Daoy (cell line): ENCODE measurements at places on chromosomes 3 and 15.
A peak's percentile ranks its signal among the peaks of the same experiment; 100 is the strongest.

- DNase-seq, result no peak
Observed at GRCh38 chr15:60476713-60477112, 2.2 kb downstream of the ICE2 start.

GRCh38 chr3:166455744-166456143, 618.5 kb upstream of the BCHE start:
- DNase-seq, result no peak

DNA sequence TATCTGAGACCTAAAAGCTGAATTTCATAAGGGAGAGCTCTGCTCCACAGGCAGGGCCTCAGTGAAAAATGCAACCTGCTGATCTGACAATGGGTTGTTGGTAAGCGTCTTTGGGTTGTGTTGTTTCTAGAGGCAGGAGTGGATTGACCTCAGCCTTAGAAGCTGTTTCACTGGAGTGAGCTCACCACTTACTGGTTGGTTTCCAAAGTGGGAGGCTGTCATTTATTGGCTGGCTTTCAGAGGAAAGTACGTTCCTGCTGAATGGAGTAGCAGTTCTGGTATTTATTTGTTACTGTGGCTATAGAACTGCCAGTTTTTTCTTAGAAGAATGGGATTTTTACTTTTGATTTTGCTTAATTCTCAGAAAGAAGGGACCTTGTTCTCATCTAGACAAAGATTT, 29.3 kb upstream of the COL6A5 start:
- DNase-seq, result no peak

- DNase-seq, result no peak
Observed at GRCh38 chr15:70869346-70869745, 15.4 kb upstream of the LARP6 start.

GRCh38 chr15:47124430-47125102, 592.7 kb upstream of the SEMA6D start:
- no peak for DNase-seq

DNA sequence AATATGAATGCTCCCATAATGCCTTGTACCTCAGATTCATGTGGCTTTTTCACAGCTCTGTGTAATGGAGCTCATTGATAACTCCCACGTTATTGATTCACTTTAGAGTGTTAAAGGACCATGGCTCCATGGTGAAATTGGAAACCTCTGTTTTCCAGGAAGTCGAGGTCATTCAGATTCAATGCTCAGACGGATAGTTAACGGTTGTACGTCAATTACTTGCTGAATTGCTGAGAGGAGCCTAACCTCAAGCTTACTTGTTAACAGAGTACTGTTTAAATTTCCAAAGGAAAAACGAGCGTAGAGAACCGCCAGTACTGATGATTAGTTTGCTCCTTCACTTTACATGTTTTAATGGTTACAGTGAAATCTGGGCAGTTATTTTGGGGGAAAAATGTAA, 11.1 kb downstream of the ABHD17C start:
- DNase-seq, result no peak

GRCh38 chr3:50123394-50124051, 31.6 kb upstream of the SEMA3F start:
- DNase-seq, result no peak

DNA sequence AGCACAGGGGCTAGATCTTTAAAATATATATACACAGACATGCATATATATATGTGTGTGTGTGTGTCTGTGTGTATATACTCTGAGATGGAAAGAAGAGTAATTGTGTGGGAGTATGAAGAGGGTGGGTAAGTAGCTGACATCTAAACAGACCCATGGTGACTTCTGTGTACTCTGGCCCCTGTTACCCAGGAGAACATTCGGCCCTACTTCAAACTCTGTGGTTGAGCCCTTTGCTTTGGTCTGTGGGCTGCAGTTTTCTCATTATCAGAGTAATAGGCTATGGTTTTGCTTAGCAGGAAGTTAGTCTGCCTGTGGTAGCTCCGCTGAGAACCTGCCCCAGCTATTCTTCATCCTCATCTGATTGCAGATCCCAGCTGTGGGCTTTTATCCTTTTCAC, 141.4 kb downstream of the RBPMS2 start:
- DNase-seq, result peak; percentile 48
